ENCODE measurements at places on chromosomes 7 and 10.

- DNase-seq, result no peak
Measured at GRCh38 chr10:14583252-14583651, 191.4 kb downstream of the FAM107B start.

- no peak for DNase-seq
Measured at GRCh38 chr10:20817646-20818045, 79.5 kb downstream of the NEBL start.

GRCh38 chr7:106840342-106840741 is 24.7 kb upstream of the PIK3CG start:
- no peak for DNase-seq

GRCh38 chr10:1022413-1022812 is 3.2 kb downstream of the IDI2 start:
- DNase-seq, result no peak

DNA sequence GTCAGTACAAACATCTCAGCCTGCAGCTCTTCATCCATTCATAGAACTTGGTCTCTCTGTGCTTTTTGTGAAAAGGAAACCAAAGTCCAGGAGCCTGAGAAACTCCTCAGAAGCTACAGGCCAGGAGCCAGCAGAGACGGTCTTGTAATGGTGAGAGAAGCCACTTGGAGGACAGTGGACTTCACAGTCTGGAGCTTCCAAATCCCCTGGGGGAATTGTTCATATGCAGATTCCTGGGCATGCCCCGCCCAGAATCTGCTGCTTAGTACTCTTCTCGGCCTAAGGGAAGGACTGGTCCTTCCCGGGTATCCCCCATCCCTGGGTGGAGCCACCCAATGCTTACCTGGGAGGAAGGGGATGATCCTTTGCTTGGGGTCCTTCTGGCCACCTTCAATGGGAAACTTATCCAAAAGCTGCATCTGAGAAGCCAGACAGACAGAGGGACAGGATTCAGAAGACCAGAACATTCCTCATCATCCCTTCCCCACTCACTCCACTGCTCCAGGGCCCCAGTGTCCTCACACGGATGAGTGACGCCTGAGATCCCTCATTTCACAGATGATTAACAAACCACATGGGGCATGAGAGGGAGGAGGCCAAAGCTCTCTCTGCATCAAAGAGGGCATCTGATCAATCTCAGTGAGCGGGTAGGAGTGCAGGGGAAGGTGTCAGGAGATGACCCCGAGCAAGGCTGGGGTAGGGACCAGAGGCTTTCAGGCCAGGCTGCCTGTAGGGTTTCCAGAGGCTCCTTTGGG is 88.4 kb downstream of the SH3PXD2A start:
- no peak for DNase-seq

GRCh38 chr10:101464082-101464481 is 110.1 kb downstream of the BTRC start:
- no peak for DNase-seq

GRCh38 chr10:3902054-3902808 is 117.2 kb upstream of the KLF6 start:
- no peak for DNase-seq

DNA sequence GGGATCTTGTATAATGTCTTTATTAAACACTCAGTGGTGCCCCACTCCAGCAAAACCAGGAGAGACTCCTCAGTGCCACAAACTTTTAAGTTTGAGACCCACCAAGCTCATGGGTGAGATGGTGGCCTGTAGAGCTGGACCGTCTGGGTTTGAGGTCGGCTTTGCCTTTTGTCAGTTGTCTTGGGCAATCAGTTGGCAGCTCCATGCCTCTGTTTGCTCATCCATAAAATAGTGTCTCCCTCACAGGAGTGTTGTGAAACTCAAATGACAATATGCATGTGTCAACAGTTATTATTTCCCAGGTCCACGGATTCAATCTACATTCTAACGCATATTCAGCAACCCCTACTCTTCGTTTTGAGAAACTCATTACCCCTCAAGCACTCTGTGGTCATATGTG is 367.8 kb upstream of the C7orf33 start:
- no peak for DNase-seq

GRCh38 chr7:29375641-29376562 is 181.3 kb downstream of the CHN2 start:
- no peak for DNase-seq

DNA sequence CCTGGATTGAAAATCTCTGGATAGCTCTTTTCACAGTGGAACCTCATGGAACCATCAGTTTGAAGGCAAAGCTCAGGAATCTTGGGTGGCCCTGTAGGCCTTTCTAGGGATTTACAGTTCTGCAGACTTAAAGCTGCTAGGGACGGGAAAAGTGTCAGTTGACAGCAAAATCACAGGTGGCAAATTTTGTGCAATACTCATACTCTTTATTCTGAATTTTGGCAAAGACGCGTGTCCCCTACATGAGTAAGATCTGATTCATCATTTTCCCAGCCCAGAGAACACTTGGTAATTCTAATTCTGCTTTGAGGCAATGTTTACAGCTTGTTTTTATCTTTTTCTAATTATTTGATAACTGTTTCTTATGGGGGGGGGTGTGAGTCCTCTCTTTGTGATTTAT is 3.6 kb downstream of the LRRC17 start:
- no peak for DNase-seq

DNA sequence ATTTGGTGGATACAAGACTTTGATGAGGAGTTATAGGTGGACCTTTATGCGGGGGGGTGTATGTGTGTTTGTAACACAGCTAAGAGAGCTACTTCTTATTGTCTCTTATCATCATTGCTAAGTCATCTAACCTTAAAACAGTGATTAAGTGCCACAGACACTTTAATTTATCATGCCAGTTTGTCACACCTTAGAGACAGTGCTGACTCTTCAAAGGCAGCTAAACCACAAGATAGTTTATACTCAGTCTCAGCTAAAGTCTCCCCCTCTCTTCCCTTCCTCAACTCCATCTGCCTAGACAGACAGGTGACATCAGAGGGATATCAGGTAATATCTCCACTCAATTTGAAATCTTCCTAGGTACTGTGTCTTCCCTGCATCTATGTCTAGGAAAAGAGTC is 42.2 kb downstream of the MYPN start:
- DNase-seq, result no peak

- DNase-seq, result no peak
Measured at GRCh38 chr10:43200538-43201390, 62.5 kb downstream of the CSGALNACT2 start.

DNA sequence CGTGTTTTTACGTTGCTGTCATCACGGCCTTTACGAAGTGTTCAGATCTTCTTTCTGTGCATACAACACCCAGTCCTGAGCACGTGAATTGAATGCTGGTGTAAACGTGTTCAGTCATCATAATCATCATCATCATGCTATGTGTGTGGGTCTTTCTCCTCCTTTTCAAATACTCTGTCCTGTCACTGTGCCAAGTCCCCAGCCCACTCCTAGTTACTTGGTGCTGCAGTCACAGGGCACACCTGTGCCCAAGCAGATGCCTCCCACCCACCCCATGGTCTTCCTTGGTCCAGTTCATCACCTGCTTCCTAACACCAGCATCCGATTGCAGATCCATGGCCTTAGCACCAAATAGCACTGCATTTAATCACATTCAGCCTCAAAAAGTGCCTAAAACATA is 78.6 kb upstream of the MGMT start:
- DNase-seq, result no peak

GRCh38 chr10:60397792-60398191 is 8.1 kb upstream of the ANK3 start:
- DNase-seq, result no peak

- no peak for DNase-seq
Measured at GRCh38 chr10:1169186-1169885, 113.2 kb downstream of the WDR37 start.

DNA sequence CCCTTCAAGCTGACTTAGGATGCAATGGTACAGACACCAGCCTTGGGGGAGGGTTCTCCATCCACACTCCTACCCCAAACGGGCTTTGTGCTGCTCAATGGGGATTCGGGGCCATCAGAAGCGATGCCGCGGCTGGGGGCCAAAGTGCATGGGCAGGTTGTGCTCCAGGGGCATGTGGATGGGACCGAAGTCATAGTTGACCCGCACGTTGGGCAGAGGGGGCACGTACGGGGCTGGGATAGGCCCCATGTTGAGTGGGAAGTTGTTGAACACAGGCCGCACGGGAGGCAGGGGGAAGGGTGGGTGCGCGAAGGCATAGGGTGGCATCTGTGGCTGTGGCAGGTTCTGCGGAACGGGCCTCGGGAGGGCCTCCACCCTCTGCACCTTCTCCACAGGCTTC is 158.7 kb downstream of the RNF216 start:
- no peak for DNase-seq

- peak; percentile 78 for DNase-seq
Measured at GRCh38 chr10:31707093-31708039, 221.3 kb downstream of the ARHGAP12 start.

- DNase-seq, result no peak
Measured at GRCh38 chr7:158406364-158406763, 181.3 kb downstream of the PTPRN2 start.

DNA sequence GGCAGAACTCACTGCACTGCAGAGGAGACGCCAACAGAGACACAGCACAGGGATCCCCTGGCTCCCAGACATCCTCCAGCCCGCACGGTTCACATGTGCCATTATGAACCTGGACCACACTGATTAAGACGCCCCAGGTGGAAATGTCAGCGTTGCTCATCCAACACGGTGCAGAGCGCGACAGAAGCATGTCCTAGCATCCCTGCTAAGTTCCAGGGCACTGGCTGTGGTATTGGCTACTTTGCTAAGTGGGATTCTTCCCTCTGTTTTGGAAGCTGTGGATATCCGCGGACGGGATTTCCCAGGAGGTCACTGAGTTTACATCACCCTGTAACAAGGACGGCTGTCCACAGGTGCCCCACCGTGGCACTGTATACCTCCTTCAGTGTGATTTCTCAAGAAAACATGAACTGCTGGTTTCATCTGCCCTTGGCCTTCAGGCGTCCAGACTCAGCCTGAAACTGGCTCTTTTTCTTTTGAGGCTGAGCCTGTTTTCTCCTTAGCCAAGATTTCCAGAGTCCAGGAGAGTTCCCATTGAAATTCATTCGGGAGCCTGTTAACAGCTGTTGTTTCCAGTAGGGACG is 324.0 kb downstream of the WDR37 start:
- DNase-seq, result no peak

DNA sequence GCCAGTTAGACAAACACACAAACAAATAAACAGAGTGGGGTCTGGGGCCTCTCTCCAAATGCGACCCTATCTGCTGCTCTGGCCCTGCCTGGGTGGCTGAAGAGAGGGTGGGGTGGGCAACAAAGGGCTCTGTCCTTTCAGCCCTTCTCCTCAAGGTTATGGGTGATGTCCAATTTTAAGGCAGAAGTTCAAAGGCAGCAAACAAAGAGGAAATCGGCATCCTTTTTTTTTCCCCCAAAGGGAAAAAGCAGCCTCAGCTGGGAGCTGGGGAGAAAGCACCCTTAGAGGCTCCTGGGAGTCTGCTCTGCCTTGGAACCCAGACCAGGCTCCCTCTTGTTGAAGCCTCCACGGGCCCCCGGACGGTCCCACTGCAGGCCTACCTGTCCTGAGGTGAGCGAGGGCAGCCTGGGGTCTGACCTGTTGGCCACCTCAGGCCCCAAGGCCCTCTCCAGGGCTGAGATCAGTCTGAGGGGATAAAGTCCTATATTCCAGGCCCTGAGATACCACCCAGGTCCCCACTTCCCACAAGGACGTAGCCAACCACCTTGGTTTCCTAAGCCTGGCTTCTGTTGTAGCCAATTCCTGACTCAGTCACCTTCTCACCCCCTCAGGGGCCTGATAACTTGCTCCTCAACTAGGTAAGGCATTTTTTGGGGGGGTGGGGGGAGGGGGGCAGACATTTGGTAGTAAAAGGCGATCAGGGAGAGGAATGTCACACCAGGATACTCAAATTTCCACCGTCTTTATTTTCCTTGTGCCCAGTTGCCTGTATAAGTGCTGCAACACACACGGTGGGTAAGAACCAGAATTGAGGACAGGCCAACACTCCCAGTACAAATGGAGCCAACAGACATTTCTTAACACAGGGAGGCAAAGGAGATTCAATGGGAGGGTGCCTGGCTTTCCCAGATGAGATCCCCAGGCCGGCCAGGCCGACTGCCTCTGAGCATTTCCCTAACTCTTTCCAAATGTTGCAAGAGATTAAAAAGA is 4.3 kb downstream of the HOXA11 start:
- DNase-seq, result no peak

DNA sequence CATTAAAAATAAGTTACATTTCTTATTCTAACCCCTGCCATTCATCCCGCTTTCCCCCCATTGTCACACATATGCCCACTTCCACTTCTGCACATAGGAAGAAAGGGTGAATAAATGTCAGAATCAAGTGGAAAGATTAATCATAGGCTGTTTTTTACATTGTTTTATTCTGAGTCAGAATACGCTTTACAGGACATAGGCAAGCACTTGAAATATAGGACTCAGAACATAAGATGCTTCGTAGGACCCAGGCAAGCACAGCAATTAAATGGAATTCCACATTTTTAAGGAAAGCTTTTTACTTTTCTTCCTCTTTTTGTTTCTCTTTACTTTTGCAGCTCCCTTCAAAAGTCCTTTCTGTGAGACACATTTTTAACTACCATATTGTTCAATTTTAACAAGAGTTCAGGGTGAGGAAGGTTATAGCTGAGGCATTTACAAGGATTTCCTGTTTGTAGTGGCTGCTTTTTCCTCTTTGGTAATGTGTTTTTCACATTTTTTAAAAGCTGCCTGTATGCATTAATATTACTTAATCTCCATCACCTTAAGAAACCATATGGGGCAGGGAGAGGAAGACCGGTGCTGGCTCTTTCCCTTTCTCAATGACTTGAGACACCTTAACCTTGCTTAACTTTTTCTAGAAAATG is 130.0 kb downstream of the TES start:
- DNase-seq, result no peak

GRCh38 chr7:71186535-71187057 is 54.7 kb downstream of the GALNT17 start:
- DNase-seq, result no peak

GRCh38 chr7:137169282-137169698 is 174.2 kb downstream of the PTN start:
- no peak for DNase-seq

GRCh38 chr10:2471811-2472210 is 595.5 kb upstream of the PFKP start:
- no peak for DNase-seq

DNA sequence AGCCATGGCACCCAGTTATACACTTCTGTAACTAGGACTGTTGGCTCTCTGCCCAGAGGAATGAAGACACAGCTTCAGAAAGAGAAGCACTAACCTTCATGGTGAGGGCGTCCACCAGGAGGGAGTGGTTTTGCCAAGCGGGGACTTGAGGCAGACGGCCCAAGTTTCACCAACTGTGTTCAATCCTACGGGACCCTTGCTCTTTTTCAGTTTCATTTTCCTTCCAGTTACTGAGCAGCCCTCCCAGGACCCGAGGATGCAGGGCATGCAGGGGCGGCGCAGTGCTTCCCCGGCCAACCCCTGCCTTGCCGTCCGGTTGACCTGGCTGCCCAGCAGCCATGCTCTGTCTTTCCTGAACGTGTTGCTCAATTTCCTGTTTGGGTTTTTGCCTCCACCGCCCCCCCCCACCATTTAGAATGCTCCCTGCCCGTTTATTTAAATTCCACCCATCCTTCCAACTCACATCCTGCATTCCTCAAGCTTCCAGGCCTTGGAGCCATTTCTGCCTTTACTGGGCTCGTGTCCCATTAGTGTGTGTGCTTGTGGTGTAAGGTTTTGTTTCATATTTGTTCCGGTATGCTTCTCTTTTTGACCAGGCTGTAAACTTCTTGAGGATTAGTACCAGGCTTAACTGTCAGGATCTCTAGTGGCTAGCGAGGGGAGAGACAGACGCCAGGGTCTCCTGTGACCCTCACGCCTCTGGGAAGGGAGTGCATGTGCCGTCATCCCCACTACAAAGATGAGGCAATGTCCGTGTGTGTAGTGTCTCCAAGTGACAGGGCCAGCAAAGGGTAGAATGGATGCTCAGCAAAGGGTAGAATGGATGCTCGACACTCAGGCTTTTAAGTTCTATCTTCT is 31.6 kb downstream of the IL15RA start:
- DNase-seq, result no peak
